ENCODE measurements at places on chromosomes 2 and 18.

GRCh38 chr2:231922311-231923009, 3.7 kb downstream of the NPPC start:
- DNase-seq: no peak

- DNase-seq: no peak
Measured at GRCh38 chr18:71844814-71845213, 699.3 kb downstream of the CBLN2 start.

GRCh38 chr2:60333264-60333663, 220.2 kb downstream of the BCL11A start:
- no peak for DNase-seq

GRCh38 chr2:218880859-218881594, 375 bp downstream of the WNT10A start:
- no peak for DNase-seq
